ENCODE measurements at places on chromosomes 6 and 20.

GRCh38 chr6:13172291-13172690 lies 156.0 kb downstream of the TBC1D7 start:
- DNase-seq, result no peak

GRCh38 chr20:3739054-3739925 lies 6.8 kb downstream of the HSPA12B start:
- DNase-seq, result no peak

GRCh38 chr20:17873410-17874270 lies 95.0 kb downstream of the SNX5 start:
- DNase-seq, result no peak

GRCh38 chr6:251920-252319 lies 40.4 kb upstream of the DUSP22 start:
- DNase-seq, result no peak
